OCI-LY7 (cell line): ENCODE measurements at places on chromosomes 11 and 22. TPM values are rescaled to one million over a fixed set of nuclear protein-coding genes. Genes with fewer than 3 reads are reported as not detected.

DNA sequence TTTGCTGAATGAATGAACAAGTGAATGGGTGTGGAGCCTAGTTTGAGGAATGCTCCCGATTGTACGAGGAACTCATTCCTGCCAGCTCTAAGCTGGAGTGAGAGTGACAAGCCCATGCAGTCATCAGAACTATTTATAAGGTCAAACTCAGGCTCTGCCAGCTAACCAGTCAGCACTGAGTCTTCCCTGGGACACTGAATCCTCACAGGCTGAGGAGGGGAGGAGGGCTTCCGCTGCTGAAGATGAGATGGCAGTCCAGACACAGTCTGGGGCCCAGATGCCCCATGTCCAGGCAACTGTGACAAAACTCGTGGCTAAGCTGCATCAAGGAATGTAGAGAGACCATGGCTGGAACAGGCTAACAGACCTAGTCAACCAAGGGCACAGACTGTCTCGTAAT is 4.0 kb downstream of the LRP4 start:
- no peak for DNase-seq

- DNase-seq, result no peak
These were observed 805.0 kb downstream of the TBC1D22A start for GRCh38 chr22:47567126-47568090.

DNA sequence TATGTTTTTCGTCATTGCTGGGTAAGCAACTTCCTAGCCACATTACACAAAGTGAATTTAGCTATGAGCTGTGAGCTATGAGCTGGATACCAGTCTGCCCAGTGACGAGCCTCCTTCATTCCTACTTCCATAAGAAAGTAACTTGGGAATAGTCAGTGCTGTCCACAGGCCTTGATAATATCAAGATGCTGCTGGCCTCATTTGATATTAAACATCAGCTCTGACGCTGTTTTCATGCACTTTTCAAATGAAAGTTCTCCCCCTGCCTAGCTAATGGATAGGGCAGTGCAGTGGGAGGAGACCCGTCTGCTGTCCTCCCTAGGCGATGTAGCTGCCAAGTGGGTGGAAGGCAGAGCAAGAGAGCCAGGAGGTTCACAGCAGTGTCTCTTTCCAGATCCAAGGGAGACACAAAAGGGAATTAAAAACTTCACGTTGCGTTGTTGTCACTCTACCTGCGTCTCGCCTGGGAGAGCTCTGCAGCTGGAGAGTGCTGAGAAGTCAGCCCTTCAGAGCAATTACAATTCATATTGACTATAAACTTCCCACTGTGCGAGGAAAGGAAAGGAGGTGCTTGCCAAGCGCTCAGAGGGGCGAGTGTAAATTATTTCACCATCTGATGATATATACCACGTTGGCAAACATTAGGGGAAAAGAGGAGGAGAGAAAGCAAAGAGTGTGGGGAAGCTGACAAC is 861.4 kb downstream of the NTM start:
- no peak for DNase-seq

GRCh38 chr22:46574993-46575910 is 37.8 kb upstream of the CELSR1 start:
- no peak for DNase-seq

Gene PLAAT4
- total RNA-seq, result 1.3 and 1.4 TPM in 2 replicates

Gene HYOU1
- 112 and 117 TPM in 2 replicates for total RNA-seq

- no peak for DNase-seq
These were observed 27.0 kb upstream of the AMOTL1 start for GRCh38 chr11:94741022-94741679.

Gene OR2AG1
- total RNA-seq, result not detected in 2 replicates

GRCh38 chr11:28963187-28963586 is 855.0 kb downstream of the METTL15 start:
- DNase-seq, result no peak

GRCh38 chr22:19086896-19087295 is 35.3 kb downstream of the DGCR2 start:
- DNase-seq, result no peak

GRCh38 chr11:72758304-72758689 is 6.1 kb upstream of the ARAP1 start:
- DNase-seq, result no peak

- DNase-seq, result no peak
These were observed 112.0 kb upstream of the PDGFD start for GRCh38 chr11:104275992-104276391.

GRCh38 chr11:93983542-93984195 is 37.5 kb upstream of the HEPHL1 start:
- no peak for DNase-seq

- no peak for DNase-seq
These were observed 69.5 kb upstream of the ATXN10 start for GRCh38 chr22:45602004-45602733.

Gene P2RY2
- total RNA-seq, result not detected in 2 replicates

DNA sequence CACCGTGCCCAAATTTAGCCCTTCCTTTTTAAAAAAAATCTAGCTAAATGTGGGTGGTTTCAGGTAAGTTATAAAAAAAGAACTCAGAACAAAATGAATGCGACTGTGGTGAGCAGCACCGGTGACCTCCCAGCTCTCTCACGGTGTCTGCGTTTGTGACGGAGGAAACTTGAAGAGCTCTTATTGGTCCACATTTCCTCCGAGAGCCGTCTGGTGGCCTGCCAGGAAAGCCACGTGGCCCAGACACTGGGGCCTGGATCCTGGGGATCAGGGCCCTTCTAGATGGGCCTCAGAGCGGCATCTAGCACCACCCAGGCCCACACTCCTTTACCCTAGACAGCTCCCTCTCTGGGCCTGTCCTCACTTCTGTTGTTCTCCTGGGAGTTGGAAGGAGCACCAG is 39.5 kb downstream of the B3GAT1 start:
- no peak for DNase-seq

DNA sequence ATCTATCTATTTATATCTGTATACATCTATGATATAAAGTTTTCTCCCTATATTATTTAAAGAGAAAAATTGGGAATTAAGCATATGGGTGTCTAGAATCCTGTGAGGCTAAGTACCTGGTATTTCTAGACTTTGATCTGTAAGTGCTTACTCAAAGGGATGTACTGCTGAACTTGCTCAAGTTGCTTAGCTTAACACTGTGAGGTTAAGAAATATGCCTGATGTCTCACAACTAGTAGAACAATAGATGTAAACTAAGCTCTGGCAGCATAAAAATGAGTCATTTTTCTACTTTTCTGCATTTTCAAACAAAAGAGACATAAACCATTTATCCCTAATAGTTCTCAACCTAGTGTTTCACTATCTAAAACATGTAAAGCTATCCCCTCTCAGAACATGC is 744.4 kb upstream of the ANO3 start:
- no peak for DNase-seq

Gene DRD4
- total RNA-seq, result 3.1 and 3.5 TPM in 2 replicates

GRCh38 chr11:45366619-45367190 is 80.6 kb upstream of the SYT13 start:
- DNase-seq, result no peak

Gene GAL3ST1
- not detected in 2 replicates for total RNA-seq

- no peak for DNase-seq
These were observed 42.2 kb downstream of the PPFIA1 start for GRCh38 chr11:70312401-70313357.

- no peak for DNase-seq
These were observed 5.0 kb upstream of the SOX10 start for GRCh38 chr22:37989146-37990045.

GRCh38 chr11:76397383-76397782 is 16.3 kb downstream of the GVQW3 start:
- DNase-seq, result no peak

Gene TRIM51
- not detected in 2 replicates for total RNA-seq

- no peak for DNase-seq
These were observed 12.3 kb downstream of the AMOTL1 start for GRCh38 chr11:94780432-94780831.

Gene KRTAP5-8
- not detected in 2 replicates for total RNA-seq

- DNase-seq, result no peak
These were observed 55.7 kb downstream of the NRXN2 start for GRCh38 chr11:64667154-64667745.

GRCh38 chr11:45484326-45484883 is 181.0 kb downstream of the CHST1 start:
- no peak for DNase-seq

GRCh38 chr22:48819961-48820360 is 1007.7 kb downstream of the BRD1 start:
- no peak for DNase-seq

Gene IL10RA
- 18.3 and 25.2 TPM in 2 replicates for total RNA-seq

DNA sequence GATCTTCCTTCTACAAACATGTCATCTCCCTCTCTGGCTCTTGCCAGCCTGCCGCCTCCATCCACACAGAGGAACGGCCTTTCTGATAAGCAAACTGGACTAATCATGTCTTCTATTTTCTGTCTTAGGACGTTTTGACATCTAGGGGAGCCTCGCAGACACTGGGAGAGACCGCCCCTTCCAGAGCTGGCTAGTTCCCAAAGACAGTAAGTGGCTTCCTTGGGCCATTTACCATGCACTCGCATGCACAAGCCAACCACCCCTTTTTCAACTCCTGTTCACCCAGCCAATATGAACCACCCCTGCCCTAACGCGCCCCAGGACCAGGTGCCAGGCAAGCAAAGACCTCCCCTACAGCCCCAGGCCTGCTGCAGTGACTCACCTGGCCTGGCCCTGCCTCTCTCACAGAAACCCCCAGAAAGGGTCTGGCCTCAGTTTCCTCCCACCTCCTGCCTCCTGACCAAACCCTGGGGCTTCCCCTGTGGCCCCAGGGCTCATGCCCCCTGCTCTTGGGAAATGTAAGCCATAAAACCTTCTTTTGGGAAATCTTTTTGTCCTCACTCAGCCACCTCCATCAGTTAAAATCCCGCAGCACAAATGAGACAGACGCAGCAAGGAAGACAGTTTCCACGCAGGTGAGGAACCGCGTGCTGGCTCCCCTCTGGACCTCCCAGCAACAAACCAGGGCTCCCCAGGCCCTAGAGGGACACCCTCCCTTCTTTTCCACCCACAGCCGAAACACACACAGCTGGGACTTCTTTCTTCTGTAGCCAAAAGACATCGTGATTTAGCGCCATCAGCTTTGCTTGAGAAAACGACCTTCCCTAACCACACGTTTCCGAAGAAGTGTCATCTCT is 38.5 kb downstream of the SHANK2 start:
- no peak for DNase-seq

- no peak for DNase-seq
These were observed 119.2 kb downstream of the ME3 start for GRCh38 chr11:86553265-86553664.

- no peak for DNase-seq
These were observed 309 bp downstream of the OR51I2 start for GRCh38 chr11:5449432-5449831.

DNA sequence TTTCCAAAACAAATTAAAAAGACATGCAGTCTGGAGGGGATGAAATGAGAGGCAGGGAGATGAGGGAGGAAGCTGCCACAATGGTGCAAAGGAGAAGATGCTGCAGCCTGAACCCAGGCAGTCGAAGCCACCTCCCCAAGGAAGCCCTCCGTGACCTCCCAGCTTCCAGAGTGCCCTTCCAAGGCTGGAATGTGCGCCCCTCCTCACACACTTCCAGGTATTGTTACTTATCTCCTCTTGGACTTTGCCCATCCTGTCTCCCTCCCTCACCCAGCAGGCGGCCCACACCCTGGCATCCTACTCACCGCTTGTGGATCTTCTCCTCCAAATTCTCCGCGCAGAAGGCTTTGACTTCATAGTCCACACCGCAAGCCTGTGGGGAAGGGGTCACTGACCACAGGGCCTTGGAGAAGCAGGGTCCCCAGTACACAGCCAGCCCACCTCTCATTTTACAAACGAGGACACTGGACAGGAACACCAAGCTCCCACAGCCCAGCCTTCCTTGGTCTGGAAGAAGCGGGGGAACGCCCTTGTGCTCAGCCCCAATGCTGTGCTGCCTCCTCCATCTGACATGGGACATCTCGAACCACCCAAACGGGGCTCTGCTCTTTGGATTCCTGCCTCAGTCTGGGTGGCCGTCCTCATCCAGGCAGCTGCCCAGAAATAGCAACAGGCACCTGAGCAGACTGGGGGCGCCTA is 40.3 kb downstream of the TPBGL start:
- DNase-seq, result no peak

- no peak for DNase-seq
These were observed 29.8 kb upstream of the TMEM135 start for GRCh38 chr11:87007963-87008362.

DNA sequence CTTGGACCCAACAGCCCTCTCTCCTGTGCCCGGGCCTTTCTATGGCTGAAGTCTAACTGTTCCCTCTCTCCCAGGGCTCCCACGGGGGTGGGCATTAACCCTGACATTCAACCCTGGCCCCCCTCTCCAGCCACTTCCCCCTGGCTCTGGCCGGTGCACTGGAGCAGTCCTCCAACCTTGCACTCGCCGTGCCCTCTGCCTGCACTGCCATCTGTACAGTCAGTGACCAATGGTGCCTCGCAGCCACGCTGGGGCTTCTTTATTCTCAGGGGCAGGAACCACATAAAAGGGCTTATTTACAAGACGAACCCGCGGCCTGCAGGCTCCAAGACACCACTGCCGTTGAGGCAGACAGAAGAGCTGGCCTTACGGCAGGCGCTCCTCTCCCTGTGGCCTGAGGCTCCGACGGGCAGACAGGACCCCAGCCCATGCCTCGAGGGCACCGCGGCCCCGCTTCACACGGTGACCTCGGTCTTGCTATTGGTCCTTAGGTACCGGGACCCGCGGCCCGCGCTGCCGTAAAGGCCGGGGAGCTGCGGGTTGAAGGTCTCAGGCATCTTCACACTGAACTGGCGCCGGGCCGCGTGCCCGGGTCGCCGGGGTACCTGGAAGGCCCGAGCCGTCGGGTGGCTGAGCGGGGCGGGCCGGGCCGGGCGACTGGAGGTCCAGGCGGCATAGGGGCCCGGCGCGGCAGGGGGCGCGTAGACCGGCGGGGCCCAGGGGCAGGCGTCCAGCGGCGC is 5.4 kb downstream of the SHISA8 start:
- DNase-seq, result peak; percentile 35

GRCh38 chr11:129414144-129414872 is 38.7 kb downstream of the BARX2 start:
- no peak for DNase-seq

DNA sequence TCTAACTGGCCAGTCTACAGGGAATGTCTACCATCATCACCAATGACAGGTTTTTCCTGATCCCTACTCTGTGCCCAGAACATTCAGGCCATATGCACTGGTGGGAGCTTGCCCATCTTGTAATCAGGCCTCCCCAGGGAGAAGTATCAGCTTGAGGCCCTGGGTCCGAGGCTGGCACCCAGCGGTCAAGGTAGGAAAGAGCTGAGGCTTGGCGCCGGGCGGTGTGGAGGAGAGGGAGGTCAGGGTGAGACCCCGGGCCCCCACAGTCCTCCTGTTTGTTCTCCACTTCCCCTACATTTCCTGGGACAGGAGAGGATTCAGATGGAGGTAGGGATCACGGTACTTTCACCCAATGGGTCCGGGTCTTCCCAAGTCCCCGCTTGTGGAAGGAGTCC is 15.5 kb downstream of the TSKU start:
- DNase-seq, result no peak

Gene CARD16
- total RNA-seq, result 0.42 TPM in 1 of 2 replicates, not detected in the other

Gene OR6A2
- 2.2 and 2.4 TPM in 2 replicates for total RNA-seq
